ENCODE measurements at places on chromosomes 3 and 15. TPM values are rescaled to one million over a fixed set of nuclear protein-coding genes. Genes with fewer than 3 reads are reported as not detected.

LRRC31 gene
- 6.5 TPM for total RNA-seq

SERINC4 gene
- total RNA-seq: 0.24 TPM

DNA sequence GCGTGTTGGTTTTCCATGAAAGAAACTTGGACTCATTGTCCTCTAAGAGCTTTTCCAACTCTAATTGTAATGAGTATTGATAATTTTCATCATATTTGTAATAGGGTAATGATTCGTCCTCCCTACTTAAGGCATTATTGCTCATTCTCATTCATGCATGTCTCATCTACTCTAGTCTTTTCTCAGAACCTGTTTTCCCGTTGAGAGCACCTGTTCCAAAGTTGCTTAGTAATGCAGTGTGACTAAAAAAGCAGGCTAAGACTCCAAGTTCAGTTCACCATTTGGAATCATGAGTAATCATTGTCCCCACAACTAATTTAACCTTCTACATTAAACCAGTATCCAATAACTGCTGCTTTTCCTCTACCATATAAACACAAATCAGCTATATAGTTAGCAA, 84.0 kb downstream of the FILIP1L start:
- H3K36me3 ChIP-seq: no peaks in the 10 kb centered on the region
- H3K27me3 ChIP-seq: no peaks in the 10 kb centered on the region
- no peak for DNase-seq

DNA sequence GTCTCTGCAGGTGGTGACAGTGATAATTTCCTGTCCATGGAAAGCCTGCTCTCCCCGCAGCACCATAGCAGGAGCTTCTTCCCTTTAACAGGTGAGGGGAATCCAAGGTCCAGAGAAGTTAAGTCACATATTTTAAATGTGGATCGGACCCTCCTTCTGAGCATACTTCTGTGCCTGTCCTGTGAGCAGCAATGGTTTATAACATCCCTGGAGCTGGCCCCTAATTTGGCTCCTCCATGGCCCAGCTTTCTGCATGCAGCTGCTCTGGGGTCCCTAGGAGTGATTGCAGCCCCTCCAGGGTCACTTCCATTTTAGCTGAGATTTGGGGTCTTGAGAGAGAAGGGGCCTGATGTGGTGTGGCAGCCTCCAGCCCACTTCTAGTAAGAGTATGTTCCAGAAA, 127.8 kb downstream of the EEFSEC start:
- DNase-seq: no peak
- H3K4me1 ChIP-seq: peaks cover 59% of the 10 kb centered on the region
- no peak overlapping the region for H3K4me3 ChIP-seq
- H3K27me3 ChIP-seq: no peaks in the 10 kb centered on the region
- H3K27ac ChIP-seq: peak overlapping the region; percentile 76
